Large intestine (tissue), 12 donors: ENCODE measurements at places on chromosomes 6 and 20. TPM values are rescaled to one million over a fixed set of nuclear protein-coding genes. Genes with fewer than 3 reads are reported as not detected.

DNA sequence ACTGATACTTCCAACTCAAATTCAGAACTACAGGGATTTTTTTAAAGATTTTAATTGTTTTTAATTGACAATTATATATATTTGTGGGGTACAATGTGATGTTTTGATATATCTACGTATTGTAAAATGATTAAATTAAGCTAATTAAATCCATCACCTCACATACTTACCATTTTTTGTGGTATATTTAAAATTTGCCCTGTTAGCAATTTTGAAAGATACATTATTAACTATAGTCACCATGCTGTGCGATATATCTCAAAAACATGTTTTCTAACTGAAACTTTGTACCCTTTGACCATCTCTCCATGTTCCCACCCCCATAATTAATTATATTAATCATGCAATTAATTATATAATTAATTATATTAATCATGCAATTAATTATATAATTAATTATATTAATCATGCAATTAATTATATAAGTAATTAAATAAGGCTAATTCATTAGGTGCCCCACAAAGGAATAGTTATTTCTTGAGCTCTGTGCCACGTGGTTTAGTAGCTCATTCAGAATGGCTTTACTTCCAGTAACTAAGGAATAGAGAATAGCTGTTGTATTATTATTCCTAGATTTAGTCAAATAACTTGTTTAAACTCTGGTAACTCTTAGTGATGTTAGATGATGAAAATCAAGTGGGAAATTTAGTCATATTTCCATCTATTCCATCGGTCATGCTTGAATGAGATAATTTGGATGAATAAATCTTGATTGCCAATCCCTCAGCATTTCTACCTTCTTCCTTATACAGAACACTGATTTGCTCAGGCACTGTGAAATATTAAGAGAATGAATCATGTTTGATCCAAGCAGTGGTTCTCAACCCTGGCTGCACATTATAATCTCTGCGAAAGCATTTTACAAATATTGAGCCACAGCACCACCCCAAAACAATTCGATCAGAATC lies 25.1 kb downstream of the LOC128125822 start:
- no peaks in the 10 kb centered on the region for H3K36me3 ChIP-seq
- H3K4me1 ChIP-seq, result no peaks in the 10 kb centered on the region
- peak overlapping the region; percentile 66 for H3K4me3 ChIP-seq
- peak overlapping the region; percentile 65 for H3K27ac ChIP-seq
- no peak for DNase-seq

Gene PAK5
- polyA plus RNA-seq, result 1.6 TPM

GRCh38 chr6:77371748-77372147 lies 91.5 kb downstream of the HTR1B start:
- H3K4me1 ChIP-seq, result no peaks in the 10 kb centered on the region
- H3K36me3 ChIP-seq, result no peaks in the 10 kb centered on the region
- H3K27me3 ChIP-seq, result no peaks in the 10 kb centered on the region
- no peak overlapping the region for H3K4me3 ChIP-seq
- no peak overlapping the region for H3K27ac ChIP-seq

DNA sequence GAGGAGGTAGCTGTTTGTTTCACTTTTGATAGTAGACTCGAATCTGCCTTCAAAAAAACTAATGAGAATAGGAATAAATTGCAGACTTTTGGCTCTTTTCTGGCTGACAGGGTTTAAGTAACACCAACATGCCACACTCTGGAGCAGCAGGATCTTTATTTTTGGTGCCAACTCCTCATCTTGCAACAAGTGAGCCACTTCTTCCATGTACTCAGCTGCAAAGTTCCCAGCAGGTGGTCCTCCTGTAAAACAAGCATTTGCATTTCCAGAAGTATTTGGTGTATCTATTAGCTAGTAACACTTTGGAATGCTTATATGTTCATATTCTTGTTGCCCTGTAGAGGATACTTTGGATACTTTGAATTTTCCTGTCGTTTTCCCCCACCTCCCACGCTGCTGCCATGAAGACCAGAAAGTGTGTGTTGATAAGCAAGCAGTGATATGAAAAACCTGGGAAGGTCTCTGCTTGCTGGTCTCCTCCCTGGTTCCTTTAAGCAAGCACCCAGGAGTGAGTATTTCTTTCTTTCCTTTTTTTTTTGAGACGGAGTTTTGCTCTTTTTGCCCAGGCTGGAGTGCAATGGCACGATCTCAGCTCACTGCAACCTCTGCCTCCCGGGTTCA lies 1.0 kb downstream of the ARMH2 start:
- H3K4me1 ChIP-seq, result no peaks in the 10 kb centered on the region
- H3K36me3 ChIP-seq, result no peaks in the 10 kb centered on the region
- H3K4me3 ChIP-seq, result no peak overlapping the region
- no peaks in the 10 kb centered on the region for H3K27me3 ChIP-seq
- DNase-seq, result no peak

Gene LY6G5C
- 2.6 TPM for polyA plus RNA-seq

GRCh38 chr6:106807947-106808611 lies 166.4 kb downstream of the CD24 start:
- peaks cover 3% of the 10 kb centered on the region for H3K27me3 ChIP-seq
- no peak overlapping the region for H3K27ac ChIP-seq
- H3K4me3 ChIP-seq, result no peak overlapping the region
- no peak for DNase-seq

Gene GJA10
- polyA plus RNA-seq, result not detected

GRCh38 chr6:101640131-101640530 lies 246.6 kb downstream of the GRIK2 start:
- no peaks in the 10 kb centered on the region for H3K4me1 ChIP-seq
- H3K36me3 ChIP-seq, result no peaks in the 10 kb centered on the region
- no peaks in the 10 kb centered on the region for H3K27me3 ChIP-seq
- DNase-seq, result no peak
- no peak overlapping the region for H3K27ac ChIP-seq
- no peak overlapping the region for H3K4me3 ChIP-seq

Gene NHSL1
- 49.5 TPM for polyA plus RNA-seq

Gene SEL1L2
- not detected for polyA plus RNA-seq

Gene SAMD3
- 3.6 TPM for polyA plus RNA-seq

- no peak for DNase-seq
- no peaks in the 10 kb centered on the region for H3K36me3 ChIP-seq
Measured at GRCh38 chr6:5744497-5744896, 262.2 kb downstream of the NRN1 start.

DNA sequence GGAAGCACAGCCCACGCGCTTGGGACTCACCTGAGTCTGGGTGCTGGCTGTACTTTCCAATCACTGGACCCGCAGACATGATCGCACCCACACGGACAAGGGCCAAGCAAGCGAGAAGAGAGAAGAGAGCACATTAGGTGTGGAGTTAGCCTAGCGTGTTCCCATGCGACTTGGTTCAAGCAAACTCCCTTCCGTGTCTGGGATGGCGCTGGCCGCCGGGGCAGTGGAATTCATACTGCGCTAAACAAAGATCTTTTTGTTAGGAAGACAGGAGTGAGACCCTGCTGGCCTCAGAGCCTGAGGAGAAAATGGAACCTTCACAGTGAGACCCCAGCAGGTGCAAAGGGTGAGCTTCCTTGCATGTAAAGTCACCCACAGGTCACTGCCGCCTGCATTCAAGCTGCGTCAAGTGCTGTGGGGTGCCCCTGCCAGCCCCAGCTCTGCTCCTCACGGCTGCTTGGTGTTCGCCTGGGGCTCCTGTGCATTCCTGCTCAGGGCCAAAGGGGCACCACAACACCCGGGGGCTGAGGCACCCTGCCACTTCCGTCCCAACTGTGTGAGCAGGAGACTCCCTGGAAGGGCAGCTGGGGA lies 26.4 kb downstream of the PSMG4 start:
- DNase-seq, result no peak
- H3K4me1 ChIP-seq, result no peaks in the 10 kb centered on the region
- H3K36me3 ChIP-seq, result peaks cover 75% of the 10 kb centered on the region
- H3K27me3 ChIP-seq, result no peaks in the 10 kb centered on the region
- H3K27ac ChIP-seq, result no peak overlapping the region
- no peak overlapping the region for H3K4me3 ChIP-seq

DNA sequence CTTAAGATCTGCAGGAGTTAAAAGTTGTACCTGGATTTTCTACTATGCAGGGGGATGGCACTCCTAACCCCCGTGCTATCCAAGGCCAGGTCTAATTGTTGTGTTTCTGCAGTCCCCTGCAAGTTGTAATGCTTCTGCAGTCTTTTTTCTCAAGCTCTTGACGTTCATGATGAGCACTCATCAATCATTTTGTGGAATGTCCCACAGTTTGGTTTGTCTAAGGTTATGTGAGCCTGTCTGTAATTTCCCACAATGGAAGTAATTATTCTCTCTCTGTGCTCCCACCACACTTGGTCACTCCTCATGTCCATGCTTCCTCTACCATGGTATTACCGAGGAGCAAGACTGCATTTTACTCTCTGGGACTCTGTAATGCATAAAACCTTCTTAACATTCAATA lies 107.6 kb upstream of the SSTR4 start:
- no peaks in the 10 kb centered on the region for H3K36me3 ChIP-seq
- no peak overlapping the region for H3K27ac ChIP-seq
- DNase-seq, result no peak
- no peaks in the 10 kb centered on the region for H3K4me1 ChIP-seq
- H3K27me3 ChIP-seq, result no peaks in the 10 kb centered on the region

DNA sequence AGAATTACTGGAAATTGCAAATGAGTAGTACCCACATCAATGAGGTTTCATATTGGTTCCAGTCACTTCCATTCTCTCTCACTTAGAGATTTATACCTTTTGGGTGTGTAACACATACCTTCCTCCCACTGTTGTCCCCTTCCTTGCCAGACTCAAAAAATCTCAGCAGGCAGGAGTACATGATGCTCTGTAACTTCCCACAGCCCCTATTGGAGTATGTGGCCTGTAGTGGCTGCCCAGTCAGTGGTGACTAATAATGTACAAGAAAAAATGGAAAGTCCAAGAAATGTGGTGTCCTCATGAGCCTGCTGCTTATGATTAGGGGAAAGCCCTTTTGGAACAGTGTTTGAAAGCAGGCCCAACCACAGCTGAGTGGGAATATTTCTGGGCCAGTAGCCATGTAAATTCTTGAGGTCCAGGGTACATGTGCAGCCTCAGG lies 312.0 kb downstream of the ZFAND3 start:
- H3K4me3 ChIP-seq, result no peak overlapping the region
- peaks cover 12% of the 10 kb centered on the region for H3K36me3 ChIP-seq
- no peak overlapping the region for H3K27ac ChIP-seq
- peaks cover 9% of the 10 kb centered on the region for H3K4me1 ChIP-seq

Gene PRL
- polyA plus RNA-seq, result 0.78 TPM

Gene CLIC5
- polyA plus RNA-seq, result 111 TPM
